ENCODE measurements at places on chromosomes 5 and 9.

DNA sequence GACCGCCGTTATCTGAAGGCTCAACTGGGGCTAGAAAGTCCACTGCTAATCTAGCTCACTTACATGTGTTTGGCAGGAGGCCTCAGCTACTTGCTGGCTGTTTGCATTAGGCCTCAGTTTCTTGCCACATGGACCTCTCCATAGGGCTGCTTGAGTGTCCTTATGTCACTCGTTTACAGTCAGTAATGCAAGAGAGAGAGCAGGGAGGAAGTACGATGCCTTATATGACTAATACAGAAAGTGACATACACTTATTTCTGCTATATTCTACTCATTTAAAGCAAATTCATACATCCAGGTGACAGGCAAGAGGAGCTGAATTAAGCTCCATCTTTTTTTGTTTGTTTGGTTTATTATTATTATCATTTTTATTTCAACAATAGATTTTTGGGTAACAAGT, 179.6 kb downstream of the LURAP1L start:
- no peak for DNase-seq

DNA sequence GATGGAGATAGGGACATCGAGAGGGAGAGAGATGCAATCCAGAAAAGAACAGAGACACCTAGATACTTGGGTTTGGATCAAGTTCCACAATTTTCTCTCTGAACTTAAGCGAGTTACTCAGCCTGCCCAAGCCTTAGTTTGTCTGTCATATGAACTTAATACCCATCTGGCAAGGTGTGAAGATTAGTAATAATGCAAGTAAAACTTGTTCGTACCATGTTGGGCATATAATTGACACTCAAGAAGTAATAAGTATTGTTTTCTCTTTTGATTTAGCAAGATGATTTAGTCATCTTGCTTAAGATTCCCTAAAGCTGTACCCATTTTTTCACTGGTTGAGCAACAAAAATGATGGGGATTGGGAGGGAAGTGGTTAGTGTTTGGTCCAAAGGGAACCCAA, 7.5 kb downstream of the RABGAP1 start:
- no peak for DNase-seq

GRCh38 chr5:31161781-31162181, 31.7 kb upstream of the CDH6 start:
- DNase-seq, result no peak

- no peak for DNase-seq
Measured at GRCh38 chr5:163760498-163760897, 255.1 kb downstream of the MAT2B start.

DNA sequence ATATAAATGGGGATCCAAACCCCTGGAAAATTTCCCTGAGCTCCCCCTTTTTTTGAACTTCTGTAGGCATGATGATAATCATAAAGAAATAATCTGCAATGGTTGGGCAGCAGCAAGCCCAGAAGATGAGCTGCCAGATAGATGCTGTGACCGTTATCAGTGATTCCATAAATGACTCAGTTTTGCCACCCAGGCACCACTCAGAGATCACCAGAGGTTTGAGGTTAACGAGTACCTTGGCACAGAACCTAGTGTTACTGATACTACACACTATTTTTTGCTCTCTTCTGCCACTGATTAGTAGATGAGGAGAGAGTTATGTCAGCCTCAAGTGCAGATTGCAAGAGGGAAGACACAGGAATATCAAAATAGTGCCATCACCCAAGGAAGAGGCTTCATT, 199.3 kb upstream of the PTGER4 start:
- DNase-seq, result peak; percentile 43

DNA sequence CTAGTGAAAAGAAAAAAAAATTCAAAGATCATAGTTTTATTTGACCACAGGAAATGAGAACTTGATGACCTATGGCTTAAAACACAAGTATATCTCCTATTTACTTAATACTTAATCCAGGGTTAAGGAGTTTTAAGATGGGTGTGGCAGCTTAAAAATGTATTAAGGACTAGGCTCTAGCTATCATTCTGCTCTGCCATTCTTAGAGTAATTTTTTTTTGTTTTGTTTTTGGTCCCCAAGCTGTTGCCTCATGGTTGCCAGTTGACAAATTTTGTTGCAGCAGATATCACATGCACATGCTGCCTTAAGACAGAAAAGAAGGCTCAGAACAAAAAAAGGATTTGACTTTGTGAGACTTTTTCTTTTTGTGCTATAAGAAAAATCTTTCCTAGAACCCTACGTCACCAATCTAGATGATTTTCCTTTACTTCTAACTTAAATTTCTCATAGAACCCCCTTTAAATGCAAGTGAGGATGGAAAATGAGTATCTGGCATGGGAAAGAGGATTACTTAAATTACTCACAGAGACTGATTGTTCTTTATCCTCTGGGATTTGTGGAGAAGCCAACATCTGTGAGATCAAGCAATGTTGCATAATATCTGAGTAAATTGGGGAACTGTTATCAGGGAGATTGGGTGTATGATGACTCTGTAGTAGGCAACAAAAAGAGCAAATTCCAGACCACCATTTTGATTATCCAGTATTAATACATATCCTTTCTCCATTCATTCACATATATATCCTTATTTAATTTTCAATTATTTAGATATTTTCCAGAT, 364.7 kb upstream of the CD180 start:
- DNase-seq, result no peak

DNA sequence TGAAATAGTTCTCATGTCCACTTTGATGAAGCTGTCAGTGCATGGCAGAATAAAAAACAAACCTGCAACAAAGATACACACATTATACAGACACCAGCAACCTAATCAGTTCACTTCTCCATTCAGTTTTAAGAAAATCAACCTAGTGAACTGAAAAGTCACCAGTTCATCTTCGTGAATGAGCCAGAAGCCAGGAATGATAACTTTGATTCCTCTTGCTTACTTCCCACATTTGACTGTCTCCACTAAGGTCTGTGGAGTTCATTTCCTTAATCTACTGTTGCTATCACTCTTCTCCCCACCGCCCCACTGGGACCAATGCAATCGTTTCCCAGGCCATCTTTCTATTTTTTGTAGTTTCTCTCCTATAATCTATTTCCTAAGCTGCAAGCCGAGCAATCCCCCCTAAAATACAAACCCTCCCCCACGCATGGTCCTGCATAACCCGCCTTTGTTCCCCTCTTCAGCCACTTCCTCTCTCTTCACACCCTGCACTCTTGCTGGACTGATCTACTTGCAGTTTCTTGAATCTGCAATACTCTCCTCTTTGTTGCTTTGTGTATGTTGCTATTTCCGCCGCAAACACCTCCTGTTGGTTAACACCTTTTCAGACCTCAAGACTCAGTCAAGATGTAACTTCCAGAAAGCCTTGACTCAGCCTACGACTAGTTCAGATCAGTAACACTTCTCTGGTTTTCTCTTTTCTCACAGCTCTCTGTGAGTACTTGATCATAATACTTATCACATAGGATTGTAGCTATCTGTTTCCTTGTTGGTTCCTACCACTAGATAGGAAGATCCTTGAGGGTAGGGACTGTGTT, 16.6 kb downstream of the STOM start:
- DNase-seq, result peak; percentile 93

DNA sequence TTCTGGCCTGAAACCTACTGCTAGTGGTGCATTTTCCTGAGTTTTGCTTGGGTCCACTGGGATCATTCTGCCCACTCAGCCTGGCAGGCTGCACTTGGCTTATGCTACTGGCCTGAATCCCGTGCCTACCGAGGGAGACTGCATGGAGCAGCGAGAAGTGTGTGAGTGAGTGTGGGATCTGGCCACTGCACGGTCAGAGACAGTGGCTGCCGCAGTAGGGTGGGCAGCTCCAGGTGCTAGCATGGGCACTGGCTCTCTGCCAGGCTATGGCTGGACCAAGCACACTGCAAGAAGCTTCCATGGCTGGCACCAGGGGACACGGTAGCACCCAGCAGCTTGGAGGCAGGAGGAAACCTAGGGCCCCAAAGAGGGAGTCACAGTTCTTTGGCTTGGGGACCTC, 1058.7 kb upstream of the ACO1 start:
- no peak for DNase-seq
